ENCODE measurements at places on chromosomes 13 and 19.

GRCh38 chr13:84433024-84433423 lies 550.8 kb upstream of the SLITRK1 start:
- peak; percentile 18 for DNase-seq

GRCh38 chr19:48933382-48933932 lies at the start of gene DHDH:
DHDH (plus strand) TSS chr19:48933699; CDS start chr19:48933722, 23 bp downstream.
- peak; percentile 28 for DNase-seq

DNA sequence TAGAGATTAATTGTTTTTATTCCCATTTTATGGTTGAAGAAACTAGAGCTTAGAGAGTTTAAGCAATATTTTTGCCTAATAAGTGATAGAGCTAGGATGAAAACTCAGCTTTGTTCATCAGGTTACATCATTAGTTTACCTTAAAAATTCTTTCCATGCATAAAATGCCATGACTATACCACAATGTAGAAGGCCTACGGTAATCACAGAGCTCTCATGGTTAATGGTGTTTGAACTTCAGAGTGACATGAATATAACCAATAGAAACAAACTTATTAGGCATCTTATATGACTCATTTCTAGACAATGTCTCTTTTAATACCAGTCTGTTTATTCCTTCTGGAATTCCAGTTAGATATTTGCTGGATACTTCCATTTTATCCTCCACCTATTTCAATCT lies 78.5 kb downstream of the FGF9 start:
- DNase-seq: no peak

DNA sequence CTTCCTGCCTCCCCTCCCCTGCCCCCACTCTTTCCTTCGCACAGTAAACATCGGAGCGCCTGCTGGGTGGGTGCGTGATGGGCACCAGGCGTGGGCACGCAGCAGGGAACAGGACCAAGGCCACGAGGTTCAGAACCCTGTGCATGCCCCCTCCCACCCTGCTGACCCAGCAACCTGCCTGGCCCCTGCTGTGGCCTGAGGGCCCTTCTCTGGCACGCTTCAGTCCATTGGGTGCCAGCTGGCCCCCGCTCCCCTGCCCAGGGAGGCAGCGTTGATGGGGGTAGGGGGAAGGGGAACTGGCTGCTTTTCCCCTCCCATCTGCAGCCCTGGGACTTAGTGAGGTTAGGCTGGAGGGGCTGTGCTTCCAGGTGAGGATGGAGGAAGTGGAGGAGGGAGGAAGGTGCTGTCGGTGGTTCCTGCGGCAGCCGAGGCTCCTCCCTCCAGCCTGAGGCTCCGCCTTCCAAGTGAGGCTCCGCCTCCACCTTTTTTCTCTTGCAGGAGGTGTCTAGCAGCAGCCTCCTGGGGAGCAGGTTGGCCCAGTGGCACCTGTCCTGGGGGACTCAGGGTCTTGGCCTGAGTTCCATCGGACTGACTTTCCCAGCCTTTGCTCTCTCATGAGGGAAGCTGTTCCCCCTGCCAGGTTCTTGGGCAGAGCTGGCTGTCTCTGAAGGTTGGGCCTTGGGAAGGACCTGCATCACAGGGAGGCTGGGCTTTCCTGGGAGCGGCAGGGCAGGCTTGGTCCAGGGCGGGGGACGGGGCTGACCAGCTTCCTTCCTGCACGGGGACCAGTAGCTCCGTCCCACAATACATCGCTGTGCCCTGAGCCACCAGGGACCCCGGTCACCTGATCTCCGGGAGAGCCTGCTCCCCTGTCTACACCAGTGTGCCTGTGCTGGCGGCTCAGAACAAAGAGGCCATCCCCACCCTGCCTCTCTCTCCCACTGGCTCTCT lies 7.3 kb downstream of the PIAS4 start:
- no peak for DNase-seq

- DNase-seq: no peak
Measured at GRCh38 chr13:84352946-84353345, 470.7 kb upstream of the SLITRK1 start.

DNA sequence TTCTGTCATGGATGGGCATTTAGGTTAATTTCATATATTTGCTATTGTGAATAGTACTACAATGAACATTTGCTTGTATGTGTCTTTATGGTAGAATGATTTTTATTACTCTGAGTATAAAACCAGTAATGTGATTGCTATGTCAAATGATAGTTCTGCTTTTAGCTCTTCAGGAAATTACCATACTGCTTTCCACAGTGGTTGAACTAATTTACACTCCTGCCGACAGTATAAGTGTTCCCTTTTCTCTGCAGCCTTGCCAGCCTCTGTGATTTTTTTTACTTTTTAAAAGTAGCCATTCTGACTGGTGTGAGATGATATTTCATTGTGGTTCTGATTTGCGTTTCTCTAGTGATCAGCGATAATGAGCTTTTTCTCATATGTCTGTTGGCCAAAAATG lies 6.5 kb downstream of the SIGLEC7 start:
- no peak for DNase-seq

DNA sequence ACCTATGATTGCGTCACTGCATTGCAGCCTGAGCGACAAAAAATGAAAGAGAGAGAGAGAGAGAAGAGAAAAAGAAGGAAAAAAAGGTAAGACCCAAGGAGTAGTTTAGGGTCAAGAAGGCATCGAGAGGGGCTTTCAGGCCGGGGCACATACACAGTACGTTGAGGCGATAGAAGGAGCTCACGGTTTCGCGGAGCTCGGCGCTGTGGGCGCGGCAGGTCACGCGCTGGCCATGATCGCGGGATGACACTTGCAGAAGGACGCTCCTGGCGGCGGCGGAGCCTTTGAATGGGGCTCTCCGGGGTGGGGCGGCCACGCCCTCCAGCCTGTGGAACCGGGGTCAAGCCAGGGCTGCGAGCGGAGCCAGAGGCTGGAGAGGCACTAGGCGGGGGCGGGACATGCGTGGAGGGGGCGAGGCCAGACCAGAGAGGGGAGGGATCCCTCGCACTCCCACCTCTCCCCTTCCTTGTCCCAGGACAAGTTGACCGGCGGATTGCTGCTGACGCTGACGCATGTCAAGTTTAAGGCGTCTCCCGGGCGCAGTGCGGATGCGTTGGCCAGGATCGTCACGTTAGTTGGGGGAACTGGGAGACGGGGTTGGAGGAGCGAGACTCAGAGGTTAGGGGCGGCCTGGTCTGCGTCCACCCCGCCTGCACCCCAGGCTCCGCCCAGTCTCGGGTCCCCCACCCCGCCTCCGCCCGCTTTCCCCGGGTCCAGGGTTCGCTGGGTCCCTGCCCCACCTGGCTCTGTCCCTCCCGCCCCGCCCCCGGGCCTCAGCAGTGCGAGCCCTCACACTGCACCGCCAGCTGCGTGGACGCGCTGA lies 6.9 kb downstream of the NPHS1 start:
- no peak for DNase-seq

DNA sequence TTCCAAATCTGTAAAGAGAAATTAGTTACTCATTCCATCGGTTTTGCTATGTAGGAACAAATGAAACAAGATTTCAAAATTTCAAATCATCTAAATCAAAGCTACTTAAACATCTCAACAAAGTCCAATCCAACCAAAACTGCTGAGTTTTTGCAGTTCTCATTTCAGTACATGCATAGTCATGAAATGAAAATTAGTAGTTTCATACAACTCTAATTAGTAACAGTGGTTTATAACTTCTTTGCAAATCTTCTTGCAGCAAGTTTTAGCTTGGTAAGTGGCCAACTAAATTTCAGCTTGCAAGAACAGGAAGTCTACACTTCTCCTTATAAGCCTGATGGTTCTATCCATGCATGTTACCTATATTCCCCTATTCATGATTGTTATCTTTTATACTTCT lies 75.6 kb downstream of the SPRY2 start:
- no peak for DNase-seq

- no peak for DNase-seq
Measured at GRCh38 chr19:14441041-14441938, 8.2 kb downstream of the PKN1 start.

- no peak for DNase-seq
Measured at GRCh38 chr13:20391597-20392452, 133.8 kb downstream of the CRYL1 start.

GRCh38 chr19:49857061-49857837 lies 6.3 kb downstream of the PTOV1 start:
- DNase-seq: no peak

GRCh38 chr19:18119013-18119716 lies 21.6 kb downstream of the MAST3 start:
- no peak for DNase-seq

GRCh38 chr19:925087-925525 lies 729 bp upstream of the ARID3A start:
- no peak for DNase-seq

DNA sequence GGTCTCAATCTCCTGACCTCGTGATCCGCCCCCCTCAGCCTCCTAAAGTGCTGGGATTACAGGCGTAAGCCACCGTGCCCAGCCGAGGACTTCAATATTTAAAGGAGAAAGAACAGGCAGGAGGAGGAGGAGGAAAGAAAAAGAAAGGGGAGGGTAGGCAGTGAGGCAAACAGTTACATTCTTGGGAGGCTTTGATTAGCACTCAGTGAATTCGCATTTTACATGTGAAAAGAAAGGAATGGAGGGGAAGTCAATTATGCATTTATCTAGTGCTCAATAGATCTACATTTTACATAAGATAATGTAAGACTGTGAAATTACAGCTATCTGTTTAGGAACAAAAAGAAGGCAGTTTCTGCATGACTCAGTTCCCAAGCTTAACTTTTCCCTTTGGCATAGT lies 30.9 kb upstream of the CXCL17 start:
- DNase-seq: no peak

- DNase-seq: no peak
Measured at GRCh38 chr19:48992581-48993174, 431 bp downstream of the GYS1 start.

DNA sequence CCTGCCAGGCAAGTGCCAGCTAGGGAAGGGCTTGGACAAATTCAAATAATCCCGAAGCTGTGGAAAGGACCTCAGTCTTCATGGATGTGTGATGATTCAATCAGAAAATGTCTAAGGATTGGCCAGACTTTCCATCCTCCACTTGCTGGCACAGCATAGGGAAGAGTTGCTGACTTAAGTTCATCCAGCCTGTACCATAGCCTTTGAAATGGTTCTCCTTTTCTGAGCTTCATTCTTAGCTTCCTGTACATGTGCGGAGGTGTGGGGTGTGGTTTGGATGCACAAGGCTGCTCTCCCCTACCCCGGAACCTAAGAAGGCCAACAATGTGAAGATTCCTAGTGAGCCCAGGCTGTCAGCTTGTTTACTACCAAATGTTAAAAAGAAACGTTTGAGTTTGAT lies 959 bp upstream of the IGFL3 start:
- no peak for DNase-seq

- no peak for DNase-seq
Measured at GRCh38 chr13:109101550-109102144, 472.2 kb downstream of the MYO16 start.

All from amniotic stem cell (primary cell).